ENCODE measurements at places on chromosomes 11 and 22.
A peak's percentile ranks its signal among the peaks of the same experiment; 100 is the strongest.

- peak; percentile 82 for DNase-seq
Observed at GRCh38 chr11:102452461-102453301, at the start of gene TMEM123. TMEM123 (minus strand) TSS chr11:102452765; CDS start chr11:102452623, 142 bp downstream.

DNA sequence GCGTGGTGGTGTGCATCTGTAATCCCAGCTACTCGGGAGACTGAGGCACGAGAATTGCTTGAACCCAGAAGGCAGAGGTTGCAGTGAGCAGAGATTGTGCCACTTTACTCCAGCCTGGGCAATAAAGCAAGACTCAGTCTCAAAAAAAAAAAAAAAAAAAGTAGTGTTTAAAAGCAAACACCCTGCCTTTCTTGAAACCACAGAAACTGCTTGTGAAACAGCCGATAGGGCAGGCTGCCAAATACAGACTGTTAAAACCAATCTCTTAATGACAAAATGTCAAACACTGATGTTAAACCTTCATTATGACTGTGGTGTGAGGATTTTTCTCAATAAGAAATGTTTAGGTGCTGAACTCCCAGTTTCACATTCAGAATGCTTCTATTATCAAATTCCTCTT is 27.3 kb downstream of the MARK2 start:
- DNase-seq = peak; percentile 50

DNA sequence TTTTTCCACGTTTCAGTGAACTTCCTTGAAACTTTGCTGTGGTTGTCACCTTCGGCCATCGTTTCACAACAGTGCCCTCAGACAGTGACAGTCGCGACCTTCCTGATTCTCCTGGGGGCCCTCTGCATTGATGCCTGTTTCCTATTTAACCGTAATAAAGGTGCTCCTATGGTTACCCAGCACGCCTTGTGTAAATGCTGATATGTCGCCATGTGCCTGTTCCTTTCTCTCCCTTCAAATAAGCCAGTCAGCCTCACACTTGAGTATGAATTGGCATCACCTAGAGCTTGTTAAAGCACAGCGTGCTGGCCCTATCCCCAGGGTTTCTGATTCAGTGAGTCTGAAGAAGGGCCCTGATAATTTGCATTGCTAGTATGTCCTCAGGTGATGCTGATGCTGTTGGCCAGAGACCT is 104.8 kb downstream of the MICAL2 start:
- no peak for DNase-seq

DNA sequence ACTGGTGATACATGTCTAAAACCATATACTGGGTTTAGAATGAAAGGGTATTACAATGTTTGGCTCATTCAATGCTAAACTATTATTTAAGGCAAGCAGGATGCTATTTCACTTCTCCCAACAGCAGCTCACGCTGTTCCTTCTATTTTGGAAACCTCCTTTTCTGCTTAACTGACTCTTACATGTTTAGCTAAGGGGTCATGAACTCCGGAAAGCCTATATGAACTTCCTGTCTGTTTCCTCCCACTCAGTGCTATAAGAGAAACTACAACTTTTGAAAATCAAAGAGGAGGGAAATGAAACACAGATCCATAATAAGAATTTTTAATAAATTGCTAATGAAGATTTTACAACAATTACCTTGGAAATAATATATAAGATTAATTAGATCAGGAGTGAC is 30.9 kb downstream of the SLC36A4 start:
- DNase-seq = no peak

DNA sequence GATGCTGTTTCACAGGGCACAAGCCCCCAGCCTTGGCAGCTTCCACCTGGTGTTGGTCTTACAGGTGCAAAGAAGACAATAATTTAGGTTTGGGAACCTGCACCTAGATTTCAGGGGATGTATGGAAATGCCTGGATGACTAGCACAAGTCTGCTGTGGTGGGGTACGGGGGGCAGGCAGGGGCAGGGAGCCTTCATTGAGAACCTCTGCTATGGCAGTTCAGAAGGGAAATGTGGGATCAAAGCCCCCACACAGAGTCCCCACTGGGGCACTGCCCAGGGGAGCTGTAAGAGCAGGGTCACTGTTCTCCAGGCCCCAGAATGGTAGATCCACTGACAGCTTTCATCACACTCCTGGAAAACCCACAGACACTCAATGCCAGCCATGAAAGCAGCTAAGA is 686.5 kb downstream of the FAM181B start:
- DNase-seq = no peak

- no peak for DNase-seq
Observed at GRCh38 chr22:23280356-23281052, 100.2 kb downstream of the BCR start.

DNA sequence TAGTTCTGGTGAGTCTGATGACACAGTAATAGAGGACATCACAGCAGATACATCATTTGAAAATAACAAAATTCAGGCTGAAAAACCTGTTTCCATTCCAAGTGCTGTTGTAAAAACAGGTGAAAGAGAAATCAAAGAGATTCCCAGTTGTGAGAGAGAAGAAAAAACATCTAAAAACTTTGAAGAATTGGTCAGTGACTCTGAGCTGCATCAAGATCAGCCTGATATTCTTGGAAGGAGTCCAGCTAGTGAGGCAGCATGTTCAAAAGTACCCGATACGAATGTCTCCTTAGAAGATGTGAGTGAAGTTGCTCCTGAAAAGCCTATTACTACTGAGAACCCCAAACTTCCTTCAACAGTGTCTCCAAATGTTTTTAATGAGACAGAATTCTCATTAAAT is 38.7 kb downstream of the RTN3 start:
- no peak for DNase-seq

DNA sequence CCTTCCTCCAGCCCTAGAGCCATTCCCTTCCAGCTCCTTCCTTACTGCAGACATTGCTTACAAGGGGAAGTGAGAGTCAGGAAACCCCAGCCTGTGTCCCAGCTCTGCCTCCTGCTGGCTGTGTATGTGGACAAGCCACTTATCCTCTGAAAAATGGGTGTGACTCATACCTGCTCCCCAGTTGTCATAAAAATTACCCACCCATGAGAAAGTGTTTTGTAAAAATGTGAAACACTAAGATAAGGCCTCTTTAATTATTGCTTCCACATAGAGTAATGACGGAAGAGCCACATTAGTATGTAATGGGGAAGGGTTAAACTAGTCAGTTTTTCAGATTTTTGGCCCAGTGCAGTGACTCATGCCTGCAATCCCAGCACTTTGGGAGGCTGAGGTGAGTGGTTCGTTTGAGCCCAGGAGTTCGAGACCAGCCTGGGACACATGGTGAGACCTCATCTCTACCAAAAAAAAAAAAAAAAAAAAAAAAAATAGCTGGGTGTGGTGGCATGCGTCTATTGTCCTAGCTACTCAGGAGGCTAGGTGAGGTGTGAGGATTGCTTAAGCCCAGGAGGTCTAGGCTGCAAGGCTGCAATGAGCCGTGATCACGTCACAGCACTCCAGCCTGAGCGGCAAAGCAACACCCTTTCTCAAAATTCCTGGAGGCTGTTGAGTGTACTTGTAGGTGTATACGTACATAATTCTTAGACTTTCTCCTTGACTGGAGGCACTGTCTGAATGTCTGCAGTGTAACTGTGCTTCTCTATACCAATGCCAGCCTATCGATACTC is 84.9 kb downstream of the CTTN start:
- no peak for DNase-seq

- DNase-seq = no peak
Observed at GRCh38 chr11:17610085-17610894, 63.2 kb downstream of the OTOG start.

- DNase-seq = peak; percentile 79
Observed at GRCh38 chr11:536841-537621, at the start of gene LRRC56. LRRC56 (plus strand) TSS chr11:537527; CDS start chr11:540685, 3,158 bp downstream.

- DNase-seq = peak; percentile 64
Observed at GRCh38 chr22:23144932-23145877, at the start of gene RAB36. RAB36 (plus strand) TSS chr22:23145477; CDS start chr22:23146617, 1,140 bp downstream.

- no peak for DNase-seq
Observed at GRCh38 chr22:21818487-21819182, 48.8 kb downstream of the MAPK1 start.

- no peak for DNase-seq
Observed at GRCh38 chr11:134202661-134203060, 21.1 kb downstream of the NCAPD3 start.

GRCh38 chr22:40401981-40402406 is 31.6 kb downstream of the SGSM3 start:
- no peak for DNase-seq

DNA sequence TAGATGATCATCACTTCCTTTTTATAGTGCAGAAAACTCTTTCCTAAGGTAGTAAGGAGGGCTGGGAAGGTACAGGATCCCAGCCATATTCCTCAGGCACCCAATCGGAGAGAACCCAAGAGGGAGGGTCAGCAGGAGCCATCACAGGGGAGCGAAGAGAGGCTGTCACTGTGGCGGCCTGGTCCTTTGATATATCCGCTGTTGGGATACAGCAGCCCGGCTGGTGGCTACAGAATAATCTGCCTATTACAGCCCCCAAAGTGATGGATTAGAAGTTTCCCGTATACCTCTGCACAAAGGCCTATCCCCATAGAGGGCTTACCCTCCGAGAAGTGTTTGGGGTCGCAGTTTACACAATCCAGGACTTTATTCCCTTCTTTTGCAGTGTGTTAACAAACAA is 48.5 kb downstream of the OR4D9 start:
- no peak for DNase-seq

GRCh38 chr11:91257667-91258066 is 967.0 kb upstream of the FAT3 start:
- DNase-seq = no peak

- no peak for DNase-seq
Observed at GRCh38 chr11:66315921-66316811, 678 bp downstream of the CD248 start.

- DNase-seq = no peak
Observed at GRCh38 chr11:61128947-61129638, 26.8 kb downstream of the CD5 start.

DNA sequence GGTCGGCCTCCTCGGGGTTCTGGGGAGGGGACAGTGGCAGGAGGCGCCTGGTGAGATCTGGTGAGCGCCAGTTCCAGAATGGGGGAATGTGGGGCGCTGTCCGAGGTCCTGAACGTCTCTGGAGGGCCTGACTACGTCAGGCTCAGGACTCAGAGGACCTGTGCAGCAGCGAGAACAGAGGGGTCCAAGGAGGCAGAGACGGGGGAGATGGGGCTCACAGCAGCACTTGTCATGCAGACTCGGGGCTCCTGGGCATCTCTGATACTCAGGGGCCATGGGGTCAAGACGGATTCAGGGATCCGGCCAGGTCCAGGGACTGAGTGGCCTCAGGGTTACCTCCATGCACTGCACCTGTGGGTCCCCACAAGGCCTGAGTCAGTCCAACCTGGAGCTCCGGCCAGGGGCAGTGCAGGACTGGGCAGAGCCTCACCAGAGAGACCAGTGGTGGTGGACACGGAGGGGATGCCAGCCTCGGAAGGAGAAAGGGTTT is 92.2 kb downstream of the BRD1 start:
- no peak for DNase-seq

GRCh38 chr22:43637275-43638260 is 174.5 kb downstream of the EFCAB6 start:
- no peak for DNase-seq

DNA sequence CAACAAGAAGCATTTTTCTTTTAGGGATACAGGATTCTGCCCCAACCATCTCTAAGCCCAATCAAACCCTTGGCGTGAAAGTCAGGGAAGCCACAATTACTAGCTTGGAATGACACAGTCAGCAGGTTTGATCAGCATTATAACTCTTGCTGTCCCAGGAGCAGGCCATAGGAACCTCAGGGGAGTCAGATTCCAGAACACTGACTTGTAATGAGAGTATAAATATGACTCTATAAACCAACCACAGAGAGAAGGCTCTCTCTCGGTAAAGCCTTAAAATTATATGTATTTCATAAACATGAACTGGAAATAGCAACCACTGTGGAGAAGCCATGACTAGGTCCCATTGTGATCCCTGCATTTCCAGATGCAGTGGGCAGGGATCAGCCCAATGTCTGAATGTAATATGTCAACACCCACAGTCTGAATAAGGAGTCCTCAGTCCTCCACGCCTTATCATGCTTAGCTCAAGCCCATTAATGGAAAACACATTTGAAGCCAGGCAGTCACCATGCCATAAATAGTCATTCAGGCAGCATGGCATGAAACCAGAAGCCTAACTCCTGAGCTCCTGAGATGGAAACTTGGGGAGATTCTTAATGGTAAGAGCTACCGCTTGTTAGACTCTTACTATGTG is 99.1 kb upstream of the MTNR1B start:
- DNase-seq = no peak

GRCh38 chr11:124899383-124900145 is 1.9 kb upstream of the ROBO4 start:
- DNase-seq = no peak
